ENCODE measurements at places on chromosomes 12 and 14.

DNA sequence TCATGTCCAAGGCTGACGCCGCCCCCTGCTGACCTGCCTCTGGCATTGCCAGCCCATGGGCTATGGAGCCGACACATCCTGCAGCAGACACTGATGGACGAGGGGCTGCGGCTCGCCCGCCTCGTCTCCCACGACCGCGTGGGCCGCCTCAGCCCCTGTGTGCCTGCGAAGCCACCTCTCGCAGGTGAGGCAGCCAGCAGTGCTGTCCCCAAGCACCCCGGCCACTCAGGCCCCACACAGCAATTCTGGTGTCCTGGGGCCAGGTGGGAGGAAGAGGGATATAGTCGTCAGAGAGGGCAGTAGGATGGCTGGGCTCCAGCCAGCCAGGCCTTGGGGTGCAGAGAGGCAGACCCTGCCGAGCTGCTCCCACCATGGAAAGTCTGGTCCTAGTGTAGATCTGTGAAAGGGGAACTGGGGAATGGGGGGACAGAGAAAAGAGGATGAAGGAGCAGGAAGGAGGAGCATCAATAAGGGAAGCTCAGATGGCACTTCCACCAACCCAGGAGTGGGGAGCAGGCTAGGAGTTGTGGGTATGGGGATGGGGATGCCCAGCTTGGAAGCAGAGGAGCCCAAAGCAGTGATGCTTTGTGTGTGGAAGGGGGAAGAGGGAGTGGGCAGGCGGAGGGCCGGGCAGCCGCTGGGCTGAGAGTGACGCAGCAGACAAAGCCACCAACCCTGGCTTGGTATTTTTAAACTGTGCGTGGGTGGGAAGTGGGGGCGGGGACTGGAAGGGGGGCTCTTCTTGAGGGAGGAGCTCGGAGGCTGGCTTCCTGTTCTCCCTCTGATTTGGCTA lies 4.7 kb downstream of the NAB2 start:
- DNase-seq = peak; percentile 86

DNA sequence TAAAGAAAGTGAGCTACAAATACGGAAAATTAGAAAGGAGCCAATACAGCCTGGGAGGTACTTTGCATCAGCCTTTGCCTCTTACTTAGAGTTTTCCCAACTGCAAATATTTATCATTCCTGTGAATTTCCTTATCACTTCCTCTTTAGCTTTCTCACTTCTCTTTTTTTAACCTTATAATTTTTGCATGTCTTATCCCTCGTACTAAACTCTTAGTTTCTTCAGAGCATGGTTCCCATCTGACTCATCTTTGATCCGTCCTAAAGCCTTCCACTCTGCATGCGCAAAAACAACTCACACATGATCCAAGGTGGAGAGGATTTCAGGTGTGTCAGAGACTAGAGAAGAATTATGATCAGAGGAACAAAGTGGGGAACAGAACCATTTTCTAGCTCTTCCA lies 9.6 kb upstream of the SNAPC1 start:
- DNase-seq = no peak

GRCh38 chr12:130932061-130932930 lies 21.4 kb upstream of the ADGRD1 start:
- no peak for DNase-seq

GRCh38 chr12:104515899-104516298 lies 59.2 kb downstream of the CHST11 start:
- DNase-seq = no peak

- DNase-seq = peak; percentile 75
Measured at GRCh38 chr12:45260104-45260815, 44.4 kb downstream of the ANO6 start.

GRCh38 chr14:100900837-100901390 lies 2.6 kb downstream of the RTL1 start:
- DNase-seq = no peak

- DNase-seq = no peak
Measured at GRCh38 chr14:47485421-47485820, 190.0 kb downstream of the MDGA2 start.

DNA sequence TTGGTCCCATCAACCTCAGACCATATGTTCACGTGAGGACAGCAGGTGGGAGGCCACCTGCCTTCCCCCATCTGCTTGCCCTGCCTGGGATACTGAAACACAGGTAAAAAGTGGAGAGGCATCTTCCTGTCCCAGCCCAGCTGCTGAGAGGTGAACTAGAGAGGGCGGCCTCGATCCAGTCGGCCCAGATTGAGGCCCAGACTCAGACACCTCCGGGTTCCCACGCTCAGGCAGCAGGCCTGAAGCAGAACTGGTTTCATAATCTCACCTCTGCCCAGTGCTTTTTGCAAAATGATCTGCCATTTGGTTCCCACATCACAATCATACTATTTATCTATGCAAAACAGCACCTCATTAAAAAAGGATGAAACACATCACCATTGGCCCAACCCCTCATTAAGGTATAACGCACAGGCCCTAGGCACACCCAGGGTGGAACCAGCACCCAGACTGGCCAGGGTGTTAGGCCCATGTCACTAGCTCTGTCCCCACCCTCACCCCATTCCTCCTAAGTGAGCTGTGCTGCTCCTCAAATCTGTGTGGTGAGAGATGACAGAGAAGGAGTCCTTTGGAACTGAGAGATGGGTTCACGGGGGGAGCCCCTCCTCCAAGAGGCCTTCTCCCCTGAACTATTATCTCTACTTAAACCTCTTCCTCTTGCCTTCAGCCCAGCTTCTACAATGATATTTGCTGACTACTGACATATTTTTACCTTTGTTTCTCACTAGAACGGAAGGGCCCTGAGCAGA lies 81.1 kb downstream of the ZFP36L1 start:
- no peak for DNase-seq

GRCh38 chr12:127703026-127703425 lies 563.9 kb upstream of the TMEM132C start:
- DNase-seq = no peak

DNA sequence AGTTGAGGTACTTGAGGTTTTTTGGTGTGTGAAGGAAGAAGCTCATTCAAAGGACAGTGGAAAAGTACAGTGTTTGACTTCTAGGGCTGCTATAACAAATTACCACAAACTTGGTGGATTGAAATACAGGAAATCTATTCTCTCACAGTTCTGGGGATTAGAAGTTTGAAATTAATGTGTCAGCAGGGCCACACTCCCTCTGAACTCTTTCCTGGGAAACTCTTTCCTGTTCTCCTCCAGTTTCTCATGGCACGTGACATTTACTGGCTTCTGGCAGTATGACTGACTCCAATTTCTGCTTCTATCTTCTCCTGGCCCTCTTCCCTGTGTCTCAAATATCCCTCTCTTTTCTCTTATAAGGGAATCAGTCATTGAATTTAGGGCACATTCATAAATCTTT lies 160.2 kb downstream of the CCDC91 start:
- DNase-seq = no peak

DNA sequence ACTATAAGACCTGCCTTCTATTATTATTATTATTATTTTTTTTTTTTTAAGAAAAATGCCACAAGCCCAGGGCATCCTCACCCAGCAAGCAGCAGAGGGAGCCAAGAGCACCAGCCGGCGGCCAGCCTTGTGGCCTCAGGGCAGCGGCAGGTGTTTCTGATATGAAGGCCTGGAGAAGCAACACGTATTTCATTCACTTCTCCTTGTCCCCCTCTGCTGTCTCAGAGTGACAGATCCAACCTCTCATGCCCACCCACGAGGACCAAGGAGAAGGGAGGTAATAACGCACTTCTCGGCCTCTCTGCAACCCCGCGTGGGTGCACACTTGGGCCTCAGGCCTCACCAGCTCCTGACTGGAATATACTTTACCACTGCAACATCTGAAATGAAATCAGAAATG lies 25.4 kb downstream of the CDC42BPB start:
- no peak for DNase-seq

GRCh38 chr14:99995700-99996356 lies 69.4 kb upstream of the EVL start:
- peak; percentile 51 for DNase-seq

- no peak for DNase-seq
Measured at GRCh38 chr14:49366416-49366815, 219.8 kb downstream of the RPS29 start.

DNA sequence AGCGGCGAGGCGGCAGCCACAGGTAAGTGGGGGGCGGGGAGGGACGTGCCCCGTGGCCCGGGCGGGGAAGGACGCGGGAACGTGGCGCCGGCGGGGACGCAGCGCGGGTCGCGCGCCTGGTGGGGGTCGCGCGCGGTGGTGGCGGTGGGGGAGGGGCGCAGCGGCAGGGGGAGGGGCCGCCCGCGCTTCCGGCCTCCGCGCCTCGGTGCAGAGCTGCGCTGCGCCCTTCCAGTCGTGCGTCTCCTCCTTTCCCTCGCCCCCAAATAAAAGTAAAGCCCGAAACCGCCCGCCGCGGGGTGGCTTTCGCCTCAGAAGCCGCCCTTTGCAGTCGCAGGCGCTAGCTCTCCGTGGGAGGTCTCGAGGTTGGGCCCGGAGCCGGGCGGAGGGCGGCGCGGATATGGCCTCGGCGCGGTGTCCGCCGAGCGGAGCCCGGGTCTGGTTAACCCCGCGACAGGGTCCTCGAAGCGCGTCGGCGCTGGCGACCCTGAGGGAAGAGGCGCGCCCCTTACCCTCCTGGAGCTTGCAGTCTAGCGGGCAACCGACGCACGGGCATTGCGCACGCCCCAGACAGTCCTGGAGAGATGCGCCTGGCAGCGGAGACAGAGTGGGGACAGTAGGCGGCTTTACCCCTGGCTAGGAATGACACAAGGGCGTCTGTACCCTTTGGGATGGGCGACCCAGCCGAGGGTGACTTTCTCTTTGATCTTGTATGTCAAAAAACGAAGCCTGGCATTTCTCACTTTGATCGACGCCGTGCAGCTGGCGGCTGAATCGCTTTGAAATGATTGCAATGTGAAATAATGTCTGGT lies 589 bp downstream of the ATF1 start:
- peak; percentile 80 for DNase-seq

GRCh38 chr12:2083561-2083960 lies 30.8 kb downstream of the CACNA1C start:
- DNase-seq = no peak

GRCh38 chr12:41745593-41745992 lies 399.1 kb downstream of the GXYLT1 start:
- DNase-seq = no peak

- DNase-seq = no peak
Measured at GRCh38 chr12:23359975-23360701, 589.3 kb downstream of the SOX5 start.

DNA sequence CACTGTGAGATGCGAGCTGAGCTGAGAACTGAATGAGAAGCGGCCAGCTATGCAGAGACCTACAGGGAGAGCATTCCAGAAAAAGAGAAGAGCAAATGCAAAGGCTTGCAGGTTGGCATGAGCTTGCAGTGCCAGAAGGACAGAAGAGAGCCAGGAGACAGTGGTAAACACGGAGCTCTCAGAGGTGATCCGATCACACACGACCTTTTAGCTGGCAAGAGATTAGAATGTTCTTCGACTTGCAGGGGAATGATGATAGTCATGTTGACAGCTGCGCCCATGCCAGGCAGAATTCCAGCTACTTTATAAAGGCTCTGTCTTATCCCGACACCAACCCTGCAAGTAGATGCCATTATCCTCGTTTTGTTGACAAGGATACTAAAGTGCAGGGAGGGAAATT lies 256.8 kb downstream of the VRK1 start:
- no peak for DNase-seq

GRCh38 chr12:45729233-45730083 lies at the start of gene ARID2:
ARID2 (plus strand) TSS chr12:45729706; CDS start chr12:45729837, 131 bp downstream.
- peak; percentile 84 for DNase-seq

DNA sequence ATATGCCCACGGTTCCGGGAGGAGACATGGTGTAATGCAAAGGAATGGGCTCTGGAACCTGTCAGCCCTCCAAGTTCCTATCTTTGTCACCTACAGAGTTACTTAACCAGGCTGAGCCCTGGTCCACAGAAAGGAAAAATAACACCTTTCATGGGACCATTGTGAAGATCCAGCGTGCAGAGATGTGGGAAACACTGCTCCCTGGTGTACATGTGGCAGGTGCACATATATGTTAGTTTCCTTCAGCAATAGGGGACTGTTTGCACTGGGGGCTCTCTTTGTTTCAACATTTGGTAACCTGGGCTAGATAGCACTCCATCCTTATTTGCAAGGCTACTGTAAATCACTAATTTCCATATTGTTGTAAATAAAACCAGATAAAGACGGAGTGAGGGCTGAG lies 72.3 kb downstream of the ANO2 start:
- peak; percentile 20 for DNase-seq

- DNase-seq = no peak
Measured at GRCh38 chr12:112595410-112595809, 176.7 kb downstream of the PTPN11 start.

DNA sequence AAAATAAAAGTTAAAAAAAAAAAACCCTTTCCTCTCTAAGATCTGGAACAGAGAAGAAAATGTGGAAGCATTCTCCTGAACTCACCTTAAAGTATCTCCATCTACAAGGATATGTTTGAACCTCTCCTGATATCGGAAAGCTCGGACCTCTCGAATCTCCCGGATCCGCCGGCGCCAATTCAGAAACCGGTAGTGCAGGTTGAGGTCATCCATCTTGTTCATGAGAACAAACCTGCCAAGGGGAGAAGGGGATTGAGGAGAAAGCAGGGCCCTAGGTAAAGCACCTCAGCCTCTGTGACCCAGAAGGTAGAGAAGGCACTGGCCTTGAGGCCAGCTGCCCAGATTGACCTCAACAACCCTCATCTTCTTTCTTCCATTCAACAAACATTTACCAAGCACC lies 2.2 kb downstream of the SPRYD3 start:
- no peak for DNase-seq

- DNase-seq = peak; percentile 80
Measured at GRCh38 chr12:62660756-62661155, 194.1 kb downstream of the MON2 start.

GRCh38 chr14:91341751-91342154 lies 75.9 kb downstream of the CCDC88C start:
- DNase-seq = no peak

DNA sequence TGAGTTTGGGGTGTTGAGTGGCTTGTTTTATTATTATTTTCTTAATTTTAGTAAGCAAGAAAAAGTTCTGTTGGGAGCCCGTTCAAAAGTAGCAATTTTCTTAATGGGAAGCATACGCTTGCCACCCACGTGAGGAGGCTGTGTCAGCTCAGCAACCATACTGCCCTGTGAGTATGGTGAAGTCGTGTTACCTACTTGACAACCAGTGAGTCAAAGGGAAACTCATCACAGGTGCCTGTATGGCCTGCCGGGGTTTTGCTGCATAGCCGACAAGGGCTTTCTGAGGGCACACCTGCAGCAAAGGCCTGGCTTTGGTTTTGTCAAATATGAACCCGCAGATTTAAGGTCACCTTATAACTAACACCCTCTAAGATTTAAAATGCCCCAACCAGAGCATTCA lies 31.1 kb downstream of the PITPNM2 start:
- DNase-seq = no peak

- no peak for DNase-seq
Measured at GRCh38 chr12:23617749-23618148, 331.7 kb downstream of the SOX5 start.

GRCh38 chr12:3768911-3769447 lies 16.1 kb upstream of the CRACR2A start:
- no peak for DNase-seq

- no peak for DNase-seq
Measured at GRCh38 chr12:21353487-21353886, 18.8 kb upstream of the SLCO1A2 start.

- no peak for DNase-seq
Measured at GRCh38 chr14:70181276-70181675, 7.5 kb downstream of the SLC8A3 start.
